ENCODE measurements at places on chromosomes 1 and 21.
A peak's percentile ranks its signal among the peaks of the same experiment; 100 is the strongest.

DNA sequence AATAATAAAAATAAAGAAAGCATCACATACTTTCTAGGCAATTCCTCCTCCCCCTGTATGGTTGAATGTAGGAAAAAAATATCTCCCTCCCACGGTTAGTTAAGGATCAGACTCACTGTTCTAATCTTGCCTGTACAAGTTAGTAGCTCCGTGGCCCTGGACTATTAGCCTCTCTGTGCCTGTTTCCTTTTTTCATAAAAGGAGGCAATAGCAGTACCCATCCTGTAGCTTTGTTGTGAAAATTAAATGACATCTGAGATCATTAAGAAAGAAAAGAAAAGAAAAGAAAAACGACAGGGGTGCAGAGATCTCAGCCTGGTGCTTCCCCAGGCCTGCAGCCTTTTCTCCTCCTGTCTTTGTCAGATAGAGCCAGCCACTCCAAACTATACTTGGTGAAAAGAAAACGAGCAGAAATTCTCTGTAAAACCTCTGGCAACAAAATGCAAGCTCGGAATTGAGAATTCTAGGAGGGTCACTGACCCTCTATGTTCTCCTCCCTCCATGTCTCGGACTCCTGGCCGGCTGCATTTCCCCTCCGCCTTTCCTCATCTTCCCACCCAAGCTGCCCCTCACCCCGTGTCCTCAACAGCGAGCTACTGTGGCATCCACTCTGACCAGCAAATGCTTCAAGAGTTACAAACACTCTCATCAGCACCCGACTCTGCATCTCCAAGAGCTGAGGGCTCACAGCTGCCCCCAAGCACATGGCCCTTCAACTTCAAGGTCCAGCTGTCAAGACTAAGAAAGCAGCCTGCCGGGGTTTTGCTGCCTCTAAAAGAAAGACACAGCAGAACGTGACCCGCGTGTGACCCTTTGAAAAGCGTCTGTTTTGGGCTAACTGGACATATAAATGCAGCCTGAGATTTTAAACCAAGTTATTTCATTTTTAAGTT lies 13.6 kb downstream of the RIPK4 start:
- no peak for DNase-seq

- no peak for DNase-seq
Observed at GRCh38 chr1:233412812-233413211, 85.3 kb downstream of the MAP3K21 start.

DNA sequence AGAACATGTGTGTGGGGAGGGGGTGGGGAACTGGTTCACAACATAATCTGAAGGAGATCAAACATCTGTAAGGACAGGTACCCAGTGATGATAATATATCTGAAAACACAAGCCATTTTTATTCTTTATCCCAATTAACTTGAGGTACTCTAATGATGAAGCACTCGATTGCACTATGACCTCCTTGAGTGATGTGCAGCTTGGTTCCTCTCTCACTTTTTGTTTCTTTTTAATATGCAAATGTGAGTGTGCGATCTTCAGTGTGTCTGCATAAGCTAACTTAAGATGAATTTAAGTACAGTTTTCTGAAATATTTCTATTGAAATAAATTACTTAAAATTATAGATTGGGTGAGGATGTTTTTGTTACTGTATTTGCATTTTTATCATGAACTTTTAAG lies 50.6 kb upstream of the ANGPTL1 start:
- no peak for DNase-seq

GRCh38 chr1:111812306-111812705 lies 56.6 kb downstream of the DDX20 start:
- DNase-seq: no peak

DNA sequence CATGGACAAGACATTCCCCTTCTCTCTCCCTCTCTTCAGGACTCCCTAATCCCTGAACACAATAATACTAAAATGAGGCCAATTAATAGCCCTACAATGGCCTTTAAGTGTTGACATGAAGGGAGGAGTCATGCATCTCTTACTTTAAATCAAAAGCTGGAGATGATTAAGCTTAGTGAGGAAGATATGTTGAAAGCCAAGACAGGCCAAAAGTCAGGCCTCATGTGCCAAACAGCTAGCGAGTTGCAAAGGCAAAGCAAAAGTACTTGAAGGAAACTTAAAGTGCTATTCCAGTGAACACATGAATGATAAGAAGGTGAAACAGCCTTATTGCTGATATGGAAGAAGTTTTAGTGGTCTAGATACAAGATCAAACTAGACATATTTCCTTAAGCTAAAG lies 49.5 kb upstream of the CD46 start:
- no peak for DNase-seq

DNA sequence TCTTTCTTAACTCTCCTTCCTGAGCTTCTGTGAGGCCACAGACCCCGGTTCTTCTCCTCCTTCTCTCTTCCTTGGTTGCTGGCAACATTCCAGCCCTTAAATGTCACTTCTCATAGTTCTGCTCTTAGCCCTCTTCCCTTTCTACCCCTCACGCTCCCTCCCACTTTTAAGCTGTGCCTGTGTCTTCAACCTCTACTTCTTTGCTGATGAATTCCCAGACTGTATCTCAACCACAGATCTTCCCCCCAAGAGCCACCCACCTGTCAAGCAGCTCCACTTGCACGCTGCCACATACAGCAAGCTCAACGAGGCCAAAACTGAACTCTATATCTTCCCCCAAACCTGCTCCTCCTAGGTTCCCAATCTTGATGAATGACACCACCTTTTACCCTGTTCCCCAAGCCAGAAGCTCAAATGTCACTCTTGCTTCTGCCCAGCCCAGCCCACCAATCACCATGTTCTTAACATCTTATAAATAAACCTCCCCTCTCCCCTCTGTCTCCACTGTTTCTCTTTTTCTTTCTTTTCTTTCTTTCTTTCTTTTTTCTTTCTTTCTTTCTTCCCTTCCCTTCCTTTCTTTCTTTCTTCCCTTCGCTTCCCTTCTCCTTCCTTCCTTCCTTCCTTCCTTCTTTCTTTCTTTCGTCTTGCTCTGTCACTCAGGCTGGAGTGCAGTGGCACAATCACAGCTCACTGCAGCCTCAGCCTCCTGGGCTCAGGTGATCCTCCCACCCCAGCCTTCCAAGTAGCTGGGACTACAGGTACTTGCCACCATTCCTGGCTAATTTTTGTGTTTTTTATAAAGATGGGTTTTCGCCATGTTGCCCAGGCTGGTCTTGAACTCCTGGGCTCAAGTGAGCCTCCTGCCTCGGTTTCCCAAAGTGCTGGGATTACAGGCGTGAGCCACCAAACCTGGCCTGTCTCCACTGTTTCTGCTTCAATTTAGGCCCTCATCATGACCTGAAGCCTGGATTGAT lies 19.8 kb upstream of the PTP4A2 start:
- peak; percentile 57 for DNase-seq

- DNase-seq: no peak
Observed at GRCh38 chr1:58717979-58718378, 18.1 kb upstream of the MYSM1 start.

- no peak for DNase-seq
Observed at GRCh38 chr1:215357901-215358300, 209.2 kb upstream of the KCTD3 start.

Data from activated T-cell treated with anti-CD3 and anti-CD28 coated beads for 24 hours (primary cell).